ENCODE measurements at places on chromosomes 3 and 15. TPM values are rescaled to one million over a fixed set of nuclear protein-coding genes. Genes with fewer than 3 reads are reported as not detected.

DNA sequence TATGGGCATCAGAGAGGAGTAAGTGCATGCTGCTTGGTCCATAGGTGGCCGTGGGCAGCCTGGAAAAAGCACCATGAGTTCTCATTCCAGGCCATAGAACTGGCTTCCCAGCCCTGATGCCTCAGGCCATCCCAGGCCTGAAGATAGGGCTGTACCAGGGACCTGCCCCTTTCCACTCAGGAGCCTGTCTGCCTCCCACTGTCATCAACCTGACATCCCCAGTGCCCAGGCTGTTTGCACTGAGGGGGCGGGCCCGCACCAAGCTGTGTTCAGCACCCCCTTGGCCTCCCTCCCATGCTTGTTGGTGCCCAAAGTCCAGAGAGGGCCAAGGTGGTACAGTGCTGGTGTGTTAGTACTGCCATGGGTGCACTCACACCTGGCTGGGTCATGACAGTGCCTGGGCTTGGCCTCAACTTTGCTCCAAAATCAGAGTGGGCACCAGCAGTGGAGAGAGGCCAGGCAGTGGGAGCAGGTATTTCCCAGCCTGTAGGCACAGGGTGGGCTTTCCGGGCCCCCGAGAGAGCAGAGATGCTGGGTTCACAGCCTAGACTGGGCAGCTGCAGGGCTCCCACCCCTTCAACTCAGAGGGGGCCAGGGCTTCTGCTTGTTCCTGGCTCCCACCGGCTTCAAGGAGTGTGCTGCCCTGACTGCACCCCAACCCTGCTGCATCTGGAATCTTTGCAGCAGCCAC is 556.1 kb downstream of the SI start:
- no peak for DNase-seq
- H3K36me3 ChIP-seq: no peaks in the 10 kb centered on the region
- H3K27me3 ChIP-seq: no peaks in the 10 kb centered on the region
- no peak overlapping the region for H3K27ac ChIP-seq
- H3K4me1 ChIP-seq: no peaks in the 10 kb centered on the region

IGSF10 gene
- total RNA-seq: 1.0 TPM

- no peaks in the 10 kb centered on the region for H3K27me3 ChIP-seq
- DNase-seq: no peak
- no peaks in the 10 kb centered on the region for H3K36me3 ChIP-seq
- H3K4me3 ChIP-seq: no peak overlapping the region
Measured at GRCh38 chr15:27742751-27743477, 356.2 kb downstream of the OCA2 start.

RASL12 gene
- total RNA-seq: 6.5 TPM

GRCh38 chr15:80588801-80589200 is 106.3 kb upstream of the ABHD17C start:
- H3K4me3 ChIP-seq: no peak overlapping the region
- peak; percentile 72 for DNase-seq
- H3K27ac ChIP-seq: peak overlapping the region; percentile 74
- H3K4me1 ChIP-seq: peaks cover 11% of the 10 kb centered on the region
- no peaks in the 10 kb centered on the region for H3K27me3 ChIP-seq
- H3K36me3 ChIP-seq: no peaks in the 10 kb centered on the region

- no peak for DNase-seq
- peak overlapping the region; percentile 63 for H3K27ac ChIP-seq
- no peaks in the 10 kb centered on the region for H3K27me3 ChIP-seq
- H3K36me3 ChIP-seq: no peaks in the 10 kb centered on the region
Measured at GRCh38 chr3:55511895-55512570, 24.9 kb upstream of the WNT5A start.

DNA sequence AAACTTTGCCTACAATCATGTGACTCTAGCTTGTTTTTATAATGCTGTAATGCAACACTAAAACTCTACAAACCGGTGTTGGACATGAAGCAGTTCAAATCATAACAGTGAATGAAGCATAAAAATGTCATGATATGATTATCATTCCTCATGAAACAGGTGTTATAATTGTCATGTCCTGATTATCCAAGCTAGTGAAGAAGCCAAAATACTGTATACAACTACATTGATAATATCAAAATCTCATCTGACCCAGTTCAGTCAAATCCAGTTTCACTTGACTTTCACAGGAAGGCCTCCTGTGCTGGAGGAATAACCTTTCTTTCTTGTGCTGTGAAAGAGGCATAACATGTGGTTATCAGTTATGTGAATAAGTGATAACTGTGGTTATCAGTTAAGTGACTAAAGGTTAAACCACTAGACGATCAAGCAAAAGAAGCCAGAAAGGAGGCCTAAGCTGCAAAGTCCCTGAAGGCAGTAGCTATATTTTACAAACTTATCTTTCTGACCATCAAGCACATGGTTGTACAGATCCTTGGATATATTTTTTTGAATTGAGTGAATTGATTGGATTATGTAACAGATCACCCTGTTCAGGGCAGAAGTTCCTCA is 296.4 kb downstream of the TUSC7 start:
- H3K36me3 ChIP-seq: no peaks in the 10 kb centered on the region
- no peak for DNase-seq
- no peak overlapping the region for H3K4me3 ChIP-seq
- H3K27ac ChIP-seq: no peak overlapping the region
- no peaks in the 10 kb centered on the region for H3K27me3 ChIP-seq

DNA sequence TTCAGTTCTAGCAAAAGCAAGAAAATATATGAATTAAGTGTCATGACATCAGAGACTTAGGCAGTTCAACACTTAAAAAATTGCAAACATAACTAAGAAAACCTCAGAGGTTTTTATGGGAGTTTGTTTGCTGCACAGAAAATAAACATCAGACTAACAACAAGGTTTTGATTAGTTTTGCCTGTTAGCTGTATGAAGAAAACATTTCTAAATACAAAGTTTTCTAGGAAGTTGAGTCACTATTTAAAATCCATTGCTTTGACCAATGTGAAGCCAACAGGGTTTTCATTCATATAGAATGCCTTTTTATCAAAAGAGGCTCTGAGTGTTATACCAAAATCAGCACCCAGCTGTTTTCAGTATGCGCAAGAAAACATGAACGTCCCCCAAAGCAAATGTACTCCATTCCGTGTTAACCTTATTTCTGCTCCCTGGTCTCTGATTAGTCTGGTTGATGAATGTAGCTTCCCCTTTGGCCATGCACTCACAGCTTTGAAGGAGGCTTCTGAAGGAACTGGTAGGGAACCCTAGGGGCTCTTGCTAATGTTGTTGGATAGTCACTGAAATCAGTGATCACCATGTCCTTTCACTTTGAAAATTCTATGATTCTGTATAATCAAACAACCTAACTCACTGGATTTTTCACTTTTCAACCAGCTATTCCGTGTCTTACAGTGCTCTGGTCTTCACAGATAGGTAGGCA is 89.6 kb upstream of the TSEN2 start:
- no peak overlapping the region for H3K27ac ChIP-seq
- H3K27me3 ChIP-seq: no peaks in the 10 kb centered on the region
- H3K4me1 ChIP-seq: peaks cover 3% of the 10 kb centered on the region
- no peaks in the 10 kb centered on the region for H3K36me3 ChIP-seq
- DNase-seq: no peak
- no peak overlapping the region for H3K4me3 ChIP-seq

GRCh38 chr3:112813016-112813415 is 33.6 kb downstream of the CD200R1L start:
- no peaks in the 10 kb centered on the region for H3K36me3 ChIP-seq
- peaks cover 16% of the 10 kb centered on the region for H3K4me1 ChIP-seq
- no peak overlapping the region for H3K4me3 ChIP-seq
- H3K27me3 ChIP-seq: no peaks in the 10 kb centered on the region
- no peak for DNase-seq
- peak overlapping the region; percentile 74 for H3K27ac ChIP-seq

- no peaks in the 10 kb centered on the region for H3K27me3 ChIP-seq
- no peak overlapping the region for H3K4me3 ChIP-seq
- no peak for DNase-seq
- H3K4me1 ChIP-seq: no peaks in the 10 kb centered on the region
- no peaks in the 10 kb centered on the region for H3K36me3 ChIP-seq
Measured at GRCh38 chr3:104436506-104436905, 930.2 kb upstream of the ALCAM start.

SAXO2 gene
- total RNA-seq: 0.64 TPM

DNA sequence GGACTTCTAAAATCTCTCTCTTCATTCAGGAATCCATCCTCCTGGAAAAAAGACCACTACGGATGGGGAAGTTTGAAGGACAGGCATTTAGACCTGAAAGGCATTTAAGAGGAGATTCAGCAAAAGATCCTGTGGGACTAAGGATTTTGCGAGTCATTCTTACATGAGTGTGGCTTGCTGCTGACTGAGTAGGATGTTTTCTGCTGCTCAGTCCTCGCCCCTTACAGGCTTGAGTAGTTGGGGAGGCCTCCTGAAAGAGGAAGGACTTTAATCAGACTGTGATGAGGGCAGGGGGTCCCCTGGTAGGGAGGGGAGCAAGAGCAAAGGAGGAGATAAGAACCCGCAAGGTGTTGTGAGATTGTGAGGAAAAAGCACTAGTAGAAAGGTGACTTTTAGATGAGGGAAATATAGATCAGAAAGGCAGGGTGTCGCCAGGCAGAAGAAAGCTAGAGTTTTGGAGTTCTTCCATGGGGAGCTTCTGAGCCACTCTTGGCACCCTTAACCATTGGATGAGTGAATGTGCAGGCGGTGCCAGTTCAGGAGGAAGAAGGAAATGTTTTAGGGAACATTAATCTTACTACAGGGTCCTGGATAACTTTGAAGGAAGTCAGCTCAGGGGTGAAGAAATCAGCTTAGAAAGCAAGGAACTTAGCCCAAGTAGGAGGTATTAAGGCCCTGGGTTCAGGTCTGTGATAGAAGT is 171.1 kb downstream of the RORA start:
- DNase-seq: no peak
- no peaks in the 10 kb centered on the region for H3K36me3 ChIP-seq
- H3K27ac ChIP-seq: no peak overlapping the region
- no peaks in the 10 kb centered on the region for H3K27me3 ChIP-seq
- no peaks in the 10 kb centered on the region for H3K4me1 ChIP-seq

DNA sequence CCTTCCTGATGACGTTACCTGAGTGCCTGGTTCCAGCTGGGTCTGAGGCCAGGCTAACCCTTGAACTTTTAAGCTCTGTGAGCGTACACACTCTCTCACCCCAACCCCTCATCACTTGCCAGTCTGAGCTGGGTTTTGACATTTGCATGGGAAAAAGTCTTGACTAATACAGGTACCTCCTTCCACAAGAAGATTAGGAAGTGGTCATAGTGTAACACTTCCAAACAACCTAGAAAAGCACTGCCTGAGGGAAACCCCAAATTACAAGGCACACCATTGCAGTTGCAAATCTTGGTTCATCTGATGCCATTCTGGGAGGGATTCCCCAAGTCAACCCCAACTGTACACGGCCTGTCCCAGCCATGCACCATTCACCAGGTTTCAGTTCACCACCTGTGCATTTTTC is 499.8 kb downstream of the FOXP1 start:
- no peak for DNase-seq
- H3K27me3 ChIP-seq: no peaks in the 10 kb centered on the region
- no peak overlapping the region for H3K4me3 ChIP-seq
- H3K4me1 ChIP-seq: peaks cover 21% of the 10 kb centered on the region
- no peaks in the 10 kb centered on the region for H3K36me3 ChIP-seq
- H3K27ac ChIP-seq: no peak overlapping the region

GRCh38 chr3:126451511-126451910 is 24.2 kb downstream of the ZXDC start:
- no peaks in the 10 kb centered on the region for H3K4me1 ChIP-seq
- no peaks in the 10 kb centered on the region for H3K27me3 ChIP-seq
- no peak for DNase-seq
- no peak overlapping the region for H3K27ac ChIP-seq
- H3K36me3 ChIP-seq: no peaks in the 10 kb centered on the region

SLC28A2 gene
- total RNA-seq: 1.5 TPM

SLC51B gene
- total RNA-seq: 6.5 TPM

DNA sequence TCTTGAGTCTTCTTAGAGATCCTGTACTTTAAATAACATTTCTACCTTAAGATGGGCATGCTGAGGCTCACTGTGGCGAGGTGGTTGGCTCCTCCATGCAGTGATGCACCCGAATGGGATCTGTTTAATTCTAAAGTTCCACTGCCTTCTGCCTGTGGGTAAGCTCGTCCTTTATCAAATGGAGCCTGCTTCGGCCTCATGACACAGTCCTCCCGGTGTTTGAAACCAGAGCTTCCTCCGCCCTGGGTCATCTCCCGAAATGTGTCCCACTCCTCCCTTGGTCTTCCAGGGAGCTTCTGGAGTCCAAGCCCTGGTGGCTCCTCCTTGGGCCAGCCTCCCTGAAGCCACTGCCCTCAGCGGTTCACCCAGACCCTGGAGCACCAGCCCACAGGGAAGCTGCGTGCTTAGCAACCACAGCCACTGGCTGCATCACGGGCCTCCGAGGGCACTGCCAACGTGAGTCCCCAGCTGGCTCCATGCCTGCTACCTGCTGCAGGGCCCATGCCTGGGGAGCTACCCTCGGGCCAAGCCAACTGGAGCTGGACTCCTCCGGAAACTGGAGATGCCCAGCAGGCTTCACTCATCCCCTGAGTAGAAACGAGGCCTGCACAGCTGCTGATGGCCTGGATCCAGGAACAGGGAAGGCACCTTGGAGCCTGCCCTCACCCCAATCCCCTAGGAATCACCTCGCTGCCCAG is 3.3 kb downstream of the RHCG start:
- H3K27me3 ChIP-seq: peaks cover 27% of the 10 kb centered on the region
- no peak for DNase-seq
- H3K4me3 ChIP-seq: no peak overlapping the region
- peaks cover 4% of the 10 kb centered on the region for H3K4me1 ChIP-seq
- no peak overlapping the region for H3K27ac ChIP-seq

DNA sequence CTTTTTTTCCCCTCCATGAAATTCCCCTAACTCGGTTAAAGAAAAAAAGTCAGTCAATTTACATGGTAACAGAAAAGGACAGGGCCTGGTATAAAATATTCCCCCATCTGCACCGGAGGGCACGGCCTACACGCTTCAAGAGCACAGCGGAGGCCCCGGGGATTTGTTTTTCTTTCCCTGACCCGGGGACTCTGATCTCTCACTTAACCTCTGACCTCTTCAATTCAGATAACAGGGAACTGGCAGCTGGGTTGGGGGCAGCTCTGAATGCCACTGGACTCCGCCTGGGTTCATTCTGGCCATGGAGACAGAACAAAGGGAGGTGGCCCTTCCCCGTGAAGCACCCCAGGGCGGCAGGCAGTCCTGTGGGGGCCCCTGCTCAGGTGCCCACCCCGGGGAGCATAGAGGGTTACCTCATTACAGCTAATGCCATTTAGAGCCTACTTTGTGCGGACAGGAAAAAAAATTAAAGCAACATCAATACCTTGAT is 257.5 kb downstream of the SHQ1 start:
- H3K4me1 ChIP-seq: peaks cover 25% of the 10 kb centered on the region
- H3K27ac ChIP-seq: peak overlapping the region; percentile 55
- H3K36me3 ChIP-seq: no peaks in the 10 kb centered on the region
- H3K4me3 ChIP-seq: no peak overlapping the region
- DNase-seq: no peak

DNA sequence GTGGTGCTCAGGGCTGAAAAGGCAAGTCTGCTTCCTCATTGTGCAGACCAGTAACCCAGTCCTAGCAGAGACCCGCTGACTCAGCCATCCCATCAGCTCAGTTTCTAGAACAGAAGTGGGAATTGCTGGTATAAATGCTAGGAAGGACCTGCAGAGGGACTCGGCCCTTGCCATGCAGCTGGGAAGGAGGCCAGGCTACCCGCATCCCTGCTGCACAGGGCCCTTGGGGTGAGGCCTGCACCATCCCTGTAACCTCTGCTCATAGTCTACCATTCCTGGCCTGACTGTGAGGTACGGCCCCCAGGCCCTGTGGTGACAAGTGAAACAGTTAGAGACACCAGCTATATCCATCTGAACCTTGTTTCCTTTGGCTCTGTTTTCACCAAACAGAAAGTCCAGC is 23.5 kb downstream of the RAB6B start:
- H3K27ac ChIP-seq: no peak overlapping the region
- H3K4me1 ChIP-seq: no peaks in the 10 kb centered on the region
- H3K27me3 ChIP-seq: no peaks in the 10 kb centered on the region

GRCh38 chr3:31692751-31693150 is 160.0 kb downstream of the STT3B start:
- no peaks in the 10 kb centered on the region for H3K4me1 ChIP-seq
- no peaks in the 10 kb centered on the region for H3K36me3 ChIP-seq
- no peak overlapping the region for H3K4me3 ChIP-seq
- peak overlapping the region; percentile 80 for H3K27ac ChIP-seq

CNTN3 gene
- 12.1 TPM for total RNA-seq

Data from hepatocyte (in vitro differentiated cells).